ENCODE measurements at places on chromosomes 5 and 9.

- DNase-seq = no peak
These were observed 14.1 kb downstream of the TNFSF15 start for GRCh38 chr9:114791736-114792135.

GRCh38 chr5:87686975-87687374 lies 274.2 kb upstream of the CCNH start:
- no peak for DNase-seq

DNA sequence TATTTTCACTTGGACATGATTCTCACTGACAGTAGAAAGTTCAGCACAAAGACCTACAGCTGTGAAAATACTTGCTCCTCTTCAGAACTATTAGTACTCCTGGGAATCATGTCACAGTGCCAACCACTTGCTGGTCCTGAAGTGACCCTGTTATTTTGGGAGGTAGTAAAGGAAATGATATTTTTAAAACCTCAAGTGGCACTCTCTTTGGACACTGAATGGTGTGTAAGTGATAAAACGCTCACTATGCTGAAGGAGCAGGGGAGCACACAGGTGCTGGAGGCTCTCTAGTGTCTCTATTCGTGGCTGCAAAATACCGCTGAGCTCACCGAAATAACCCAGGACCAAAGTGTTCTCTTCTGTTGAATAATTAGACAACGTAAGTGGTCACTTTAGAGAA lies 76.9 kb upstream of the SPATA31D4 start:
- DNase-seq = no peak

GRCh38 chr9:5931657-5932056 lies 41.0 kb downstream of the MLANA start:
- DNase-seq = no peak

DNA sequence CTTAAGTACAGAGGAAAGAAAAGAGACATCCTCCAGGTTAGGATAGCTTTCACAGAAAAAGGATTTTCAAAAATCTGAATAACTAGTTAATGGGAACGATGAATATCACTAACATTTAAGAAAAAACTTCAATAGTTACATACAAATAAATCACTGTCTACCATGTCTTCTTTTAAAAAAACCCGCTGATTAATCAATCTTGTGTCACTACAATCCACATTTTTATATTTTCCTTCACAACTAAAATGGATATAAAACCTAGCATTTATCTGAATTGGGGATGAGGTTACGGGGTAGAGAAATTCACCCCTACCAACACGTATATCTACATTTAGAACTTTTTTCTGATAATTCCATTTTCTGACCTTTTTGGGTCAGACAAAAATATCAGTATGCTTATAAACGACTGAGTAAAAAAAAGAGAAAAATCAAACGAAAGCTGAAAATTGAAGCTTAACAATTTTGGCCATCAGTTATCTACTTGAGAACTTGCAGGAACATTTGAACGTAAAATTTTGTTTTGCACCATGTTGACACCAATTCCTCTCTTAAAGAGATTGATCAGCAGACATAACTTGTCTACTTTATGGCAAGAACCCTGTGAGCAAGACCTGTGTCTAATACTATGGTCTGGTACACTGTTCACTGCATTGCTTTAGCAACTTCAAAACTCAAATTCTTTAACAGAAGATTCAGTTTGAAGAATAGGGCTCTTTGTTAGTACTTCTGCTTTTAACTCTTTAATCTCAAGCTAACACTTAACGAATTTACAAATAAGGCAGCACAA lies 4.8 kb downstream of the NR3C1 start:
- DNase-seq = no peak

DNA sequence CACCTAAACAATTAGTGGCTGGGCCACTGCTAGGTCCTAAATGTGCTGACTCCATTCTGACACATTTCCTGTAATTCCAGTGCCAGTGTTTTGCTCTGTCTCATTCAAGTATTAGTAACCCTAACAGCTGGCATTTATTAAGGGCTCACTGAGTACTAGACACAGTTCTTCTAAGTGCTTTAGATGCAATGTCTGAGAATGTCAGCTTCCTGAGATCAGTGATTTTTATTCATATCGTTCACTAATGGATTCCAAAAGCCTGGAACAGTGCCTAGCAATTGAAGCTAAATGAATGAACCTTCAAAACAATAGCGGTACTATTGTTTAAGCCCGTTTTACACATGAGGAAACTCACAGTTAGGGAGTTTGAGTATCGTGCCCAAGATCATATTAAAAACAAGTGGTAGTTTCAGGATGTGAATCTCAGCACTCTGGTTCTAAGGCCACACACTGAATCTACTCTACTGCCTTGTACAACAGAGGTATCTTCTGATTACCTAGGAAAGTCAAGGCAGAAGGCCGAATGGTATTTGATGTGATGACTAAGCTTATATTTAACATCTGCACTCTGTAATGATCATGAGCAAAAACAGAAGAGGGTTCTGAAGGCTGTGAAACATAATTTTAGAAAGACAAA lies 304.0 kb downstream of the PJA2 start:
- DNase-seq = no peak

GRCh38 chr9:87886210-87886932 lies 3.7 kb downstream of the SPATA31E1 start:
- DNase-seq = no peak

DNA sequence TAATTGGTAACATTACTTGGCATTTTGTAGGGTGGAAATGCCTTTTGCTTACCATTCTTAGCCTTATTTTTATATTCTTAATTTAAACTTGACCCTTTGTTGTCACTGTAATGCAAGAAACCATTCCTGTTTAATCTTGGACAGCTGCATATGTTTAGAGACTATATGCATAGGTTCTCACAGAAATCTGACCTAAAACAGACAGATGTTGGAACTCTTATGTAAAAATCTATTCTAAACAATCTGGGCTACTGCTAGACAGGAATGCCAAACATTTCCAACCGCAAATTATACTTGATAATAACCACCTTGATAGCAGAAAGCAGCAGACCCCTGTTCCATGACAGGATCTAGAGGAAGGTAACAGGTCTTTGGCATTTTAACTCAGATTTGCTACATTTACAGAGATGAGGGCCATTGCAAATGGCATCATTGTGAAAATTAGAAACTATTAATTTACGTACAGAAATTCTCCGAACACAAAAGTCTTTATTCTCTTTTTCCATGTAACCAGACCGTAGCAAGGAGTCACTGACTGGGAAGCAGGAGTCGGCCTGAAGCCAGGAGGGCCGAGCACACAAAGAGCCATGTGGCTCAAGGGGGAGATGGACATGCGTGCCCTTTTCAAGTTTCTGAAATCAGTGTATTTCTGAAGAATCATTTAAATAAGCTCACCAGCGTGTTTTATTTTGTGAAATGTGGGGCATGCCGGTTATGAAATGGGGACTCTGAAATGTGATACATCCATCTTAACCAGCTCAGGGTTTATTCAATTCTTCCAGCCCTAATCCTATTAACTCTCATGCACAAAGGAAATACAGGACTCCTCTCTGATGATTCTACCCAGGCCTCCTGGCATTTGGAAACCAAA lies 139.3 kb downstream of the AOPEP start:
- DNase-seq = no peak

- no peak for DNase-seq
These were observed 672.9 kb downstream of the NR2F1-AS1 start for GRCh38 chr5:92907938-92908606.

GRCh38 chr5:52861368-52861767 lies 73.7 kb downstream of the ITGA1 start:
- DNase-seq = no peak

GRCh38 chr5:106205916-106206571 lies 1464.7 kb downstream of the EFNA5 start:
- DNase-seq = no peak

DNA sequence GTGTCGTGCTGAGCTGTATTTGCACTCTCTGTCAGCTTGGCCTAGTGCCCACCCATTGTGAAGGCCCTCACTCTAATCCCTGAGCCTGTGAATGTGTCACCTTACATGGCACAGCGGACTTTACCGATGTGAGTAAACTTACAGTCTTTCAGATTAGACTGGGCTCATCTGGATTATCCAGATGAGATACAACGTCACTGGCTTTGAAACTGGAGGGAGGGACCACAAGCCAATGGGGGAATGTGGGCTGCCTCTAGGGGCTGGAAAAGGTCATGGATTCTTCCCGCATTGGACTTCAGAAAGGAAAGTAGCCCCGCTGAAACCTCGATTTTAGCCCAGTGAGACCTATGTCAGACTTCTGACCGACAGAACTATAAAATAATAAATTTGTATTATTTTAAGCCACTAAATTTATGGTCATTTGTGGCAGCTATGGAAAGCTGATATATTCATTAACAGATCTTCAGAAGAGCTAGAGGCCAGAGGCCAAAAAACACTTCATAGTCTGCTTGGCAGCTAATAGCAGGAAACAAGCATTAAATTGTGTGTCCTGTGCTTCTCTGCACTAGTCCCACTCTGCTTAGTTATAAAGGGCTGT lies 139.0 kb upstream of the GAS1 start:
- no peak for DNase-seq

GRCh38 chr9:6852243-6852963 lies 94.6 kb downstream of the KDM4C start:
- DNase-seq = no peak

GRCh38 chr9:92332577-92333281 lies 7.0 kb downstream of the CENPP start:
- no peak for DNase-seq

DNA sequence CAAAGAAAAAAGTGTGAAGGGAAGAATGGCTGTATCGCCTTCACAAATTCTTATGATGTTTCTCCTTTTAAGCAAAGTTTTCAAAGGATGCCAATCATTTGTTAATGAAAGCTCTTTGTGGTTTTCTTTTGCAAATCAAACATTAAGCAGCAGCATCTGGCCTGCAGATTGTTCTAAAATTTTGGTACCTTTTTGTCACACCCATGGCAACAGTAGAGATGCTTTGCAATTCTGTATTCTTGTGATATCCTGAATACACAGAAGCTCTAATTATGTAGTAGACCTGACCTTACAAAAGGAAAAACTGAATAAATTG lies 79.8 kb downstream of the CDO1 start:
- no peak for DNase-seq

- DNase-seq = no peak
These were observed 12.1 kb downstream of the SLC22A5 start for GRCh38 chr5:132381614-132382013.

GRCh38 chr9:109491590-109491989 lies 6.5 kb downstream of the PTPN3 start:
- no peak for DNase-seq

DNA sequence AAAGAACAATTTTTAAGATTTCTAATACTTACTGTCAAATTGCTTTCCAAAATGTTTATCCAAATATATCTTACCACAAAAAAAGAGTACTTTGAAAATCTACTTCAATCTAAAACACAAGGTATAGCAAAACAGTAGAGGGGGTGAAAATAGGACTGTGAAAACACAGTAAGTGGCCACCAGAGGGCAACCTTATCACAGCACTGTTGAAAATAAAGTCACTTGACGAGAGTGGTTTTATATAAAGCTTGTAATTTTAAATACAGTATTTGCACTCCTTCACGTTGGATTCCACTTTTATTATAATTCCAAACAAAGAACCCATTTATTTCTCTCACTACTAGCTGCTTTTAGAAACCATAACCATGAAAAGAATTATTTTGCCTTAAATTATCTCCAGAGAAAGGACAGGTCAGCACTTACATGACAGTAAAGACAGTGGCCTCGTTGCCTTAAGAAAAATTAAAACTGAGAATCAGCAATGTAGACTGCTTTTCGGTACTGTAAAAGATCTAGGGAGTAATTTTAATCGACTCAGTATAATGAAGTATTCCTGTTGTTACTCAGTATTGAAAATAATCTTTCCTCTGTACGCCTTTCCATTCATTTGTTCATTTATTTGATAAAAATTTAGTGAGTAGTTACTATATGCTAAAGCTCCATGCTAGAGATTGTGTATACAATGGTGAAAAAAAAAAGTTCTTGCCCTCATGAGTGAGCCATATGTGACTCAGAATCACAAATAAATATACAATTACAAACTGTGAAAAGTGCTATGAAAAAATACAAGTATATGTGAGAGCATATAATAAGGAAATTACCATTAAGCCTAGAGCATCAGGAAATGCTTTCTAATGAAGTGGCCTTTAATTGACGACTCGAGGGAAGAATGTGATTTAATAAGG lies 40.0 kb upstream of the CDK5RAP2 start:
- peak; percentile 50 for DNase-seq

DNA sequence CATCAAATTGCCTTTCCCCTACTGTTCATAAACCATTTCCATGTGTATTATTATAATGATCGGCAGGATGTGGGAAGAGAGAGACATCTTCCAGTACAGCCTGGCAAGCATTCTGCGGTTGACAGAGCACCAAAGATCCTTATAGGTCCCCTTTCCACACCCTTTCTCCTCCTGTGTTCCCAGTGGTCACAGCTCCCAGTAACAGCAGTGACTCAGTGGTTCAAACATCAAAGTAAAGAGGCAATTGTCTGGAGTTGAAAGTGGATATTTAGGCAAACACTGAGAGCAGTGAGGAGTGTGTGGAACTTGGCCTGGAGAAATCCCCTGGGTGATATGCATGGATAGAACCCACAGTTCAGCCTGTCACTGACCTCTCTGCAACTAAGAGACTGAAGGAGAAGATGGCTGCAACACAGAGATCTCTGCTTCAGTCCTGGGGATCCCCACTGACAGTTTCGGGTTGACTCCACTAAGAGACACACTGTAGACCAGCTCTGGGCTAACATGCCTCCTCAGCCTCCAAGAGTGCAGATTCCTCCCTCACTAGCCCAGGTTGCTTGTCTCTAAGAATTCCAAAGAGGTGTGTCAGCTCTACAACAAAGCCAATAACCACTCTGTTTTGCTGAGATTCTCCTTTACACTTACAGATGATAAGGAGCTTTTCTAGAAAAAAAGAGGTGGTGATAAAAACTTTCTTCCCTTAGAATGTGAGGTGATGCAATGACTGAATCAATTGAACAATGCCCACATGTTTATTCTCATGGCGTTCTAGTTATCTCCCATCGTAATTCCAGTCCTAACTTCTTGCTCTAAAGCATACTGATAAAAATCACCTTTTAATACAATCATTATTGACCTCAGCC lies 94.4 kb upstream of the IL6ST start:
- DNase-seq = peak; percentile 83

GRCh38 chr9:124766815-124767554 lies 4.1 kb downstream of the NR6A1 start:
- no peak for DNase-seq

- no peak for DNase-seq
These were observed 60.0 kb downstream of the POU5F2 start for GRCh38 chr5:93681432-93681831.

DNA sequence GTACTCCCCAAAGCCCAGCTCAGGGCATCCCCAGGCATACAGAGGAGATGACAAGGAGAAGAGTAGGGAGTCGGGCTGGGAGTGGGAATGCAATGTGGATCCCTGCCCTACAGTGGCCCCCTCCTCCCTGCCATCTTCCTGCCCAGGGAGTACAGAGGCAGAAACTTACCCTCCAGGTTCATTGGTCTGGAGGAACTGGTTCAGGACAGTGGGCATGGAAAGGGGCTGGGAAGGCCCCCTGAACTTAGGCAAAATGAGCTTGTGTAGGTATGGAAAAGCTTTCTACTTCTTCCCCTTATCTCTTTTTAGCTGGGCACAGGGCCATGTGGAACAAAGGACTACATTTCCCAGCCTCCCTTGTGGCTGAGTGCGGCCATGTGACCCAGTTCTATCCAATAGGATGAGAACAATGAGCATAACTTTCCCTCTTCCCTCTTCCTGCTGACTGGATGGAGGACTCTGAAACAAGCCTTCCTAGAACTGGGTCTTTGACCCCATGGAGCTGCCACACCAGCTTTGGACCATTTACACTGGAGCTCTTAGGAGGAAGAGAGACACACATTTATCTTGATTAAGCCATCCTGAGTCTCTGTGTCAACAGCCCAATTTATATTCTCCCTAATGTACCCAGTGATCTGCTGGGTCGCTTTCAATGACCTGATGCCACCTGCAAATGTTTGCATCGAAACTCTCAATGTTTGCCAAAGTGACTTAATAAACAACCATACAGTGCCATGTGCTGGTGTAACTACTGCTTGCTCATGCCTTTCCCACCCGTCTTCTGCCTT lies 25.0 kb upstream of the HMCN2 start:
- peak; percentile 66 for DNase-seq

All from Caco-2 (cell line).